ENCODE measurements at places on chromosomes 6 and 20. TPM values are rescaled to one million over a fixed set of nuclear protein-coding genes. Genes with fewer than 3 reads are reported as not detected.

TFAP2B gene
- total RNA-seq, result not detected

SYCP2 gene
- 3.1 TPM for total RNA-seq

MUC21 gene
- not detected for total RNA-seq

PDE7B gene
- 4.5 TPM for total RNA-seq

SEMG1 gene
- total RNA-seq, result not detected

MCHR2 gene
- total RNA-seq, result not detected

GNAS-AS1 gene
- not detected for total RNA-seq

CLIC5 gene
- total RNA-seq, result not detected

COL9A3 gene
- 1.3 TPM for total RNA-seq
